Nasal cavity respiratory epithelium epithelial cell of viscerocranial mucosa (primary cell): ENCODE measurements at places on chromosomes 5 and 9. TPM values are rescaled to one million over a fixed set of nuclear protein-coding genes. Genes with fewer than 3 reads are reported as not detected.

AIF1L gene
- total RNA-seq, result 0.36 and 12.3 TPM in 2 replicates

PCDHGB4 gene
- 3.1 and 8.0 TPM in 2 replicates for total RNA-seq

ENTPD2 gene
- 1.8 and 3.1 TPM in 2 replicates for total RNA-seq

CCL21 gene
- total RNA-seq, result not detected in 2 replicates

CCL27 gene
- 0.21 and 0.34 TPM in 2 replicates for total RNA-seq

OR1L4 gene
- total RNA-seq, result not detected in 2 replicates

COL27A1 gene
- 3.1 and 10.5 TPM in 2 replicates for total RNA-seq

TRPM3 gene
- total RNA-seq, result under 0.01 TPM in 1 of 2 replicates, not detected in the other

NMRK1 gene
- total RNA-seq, result 30.4 and 36.6 TPM in 2 replicates

SPATA31D4 gene
- total RNA-seq, result not detected in 2 replicates

CENPK gene
- total RNA-seq, result 1.1 and 4.8 TPM in 2 replicates

GFPT2 gene
- total RNA-seq, result under 0.01 and 0.36 TPM in 2 replicates

ADGRV1 gene
- total RNA-seq, result 1.5 and 3.1 TPM in 2 replicates

TNFSF15 gene
- 0.34 and 2.8 TPM in 2 replicates for total RNA-seq

CARD6 gene
- 8.5 and 10.7 TPM in 2 replicates for total RNA-seq

SPARC gene
- total RNA-seq, result 7.9 and 78.7 TPM in 2 replicates

HK3 gene
- total RNA-seq, result under 0.01 TPM in 1 of 2 replicates, not detected in the other

SEMA6A gene
- total RNA-seq, result 0.34 and 13.0 TPM in 2 replicates

PFN3 gene
- not detected in 2 replicates for total RNA-seq

TRIP13 gene
- total RNA-seq, result 1.00 and 1.0 TPM in 2 replicates

TMEM252 gene
- total RNA-seq, result not detected in 2 replicates

OR1J4 gene
- not detected in 2 replicates for total RNA-seq

GRIA1 gene
- total RNA-seq, result under 0.01 TPM in 1 of 2 replicates, not detected in the other

DEPDC1B gene
- 1.3 and 2.7 TPM in 2 replicates for total RNA-seq

SLC34A1 gene
- 0.14 TPM in 1 of 2 replicates, not detected in the other for total RNA-seq

GLRA1 gene
- not detected in 2 replicates for total RNA-seq

LECT2 gene
- not detected in 2 replicates for total RNA-seq

SPINK1 gene
- 0.78 and 1.0 TPM in 2 replicates for total RNA-seq

ATOX1 gene
- 34.3 and 39.3 TPM in 2 replicates for total RNA-seq

MSX2 gene
- 0.21 and 1.7 TPM in 2 replicates for total RNA-seq

PCDHA9 gene
- total RNA-seq, result under 0.01 and 0.43 TPM in 2 replicates

C9orf153 gene
- 0.34 and 0.64 TPM in 2 replicates for total RNA-seq

HMGCR gene
- 135 and 143 TPM in 2 replicates for total RNA-seq

PKD2L2 gene
- not detected in 2 replicates for total RNA-seq

SLC34A3 gene
- under 0.01 TPM in 1 of 2 replicates, not detected in the other for total RNA-seq

ANKDD1B gene
- total RNA-seq, result 0.68 and 4.0 TPM in 2 replicates

FOXD4L3 gene
- under 0.01 and 0.21 TPM in 2 replicates for total RNA-seq

REEP2 gene
- 0.34 and 2.8 TPM in 2 replicates for total RNA-seq

HTR1A gene
- total RNA-seq, result not detected in 2 replicates

RASGEF1C gene
- total RNA-seq, result not detected in 2 replicates

CFAP157 gene
- total RNA-seq, result 0.07 TPM in 1 of 2 replicates, not detected in the other

PIP5KL1 gene
- total RNA-seq, result 4.1 and 4.3 TPM in 2 replicates

IGFBPL1 gene
- total RNA-seq, result 0.07 TPM in 1 of 2 replicates, not detected in the other

CNTNAP3 gene
- total RNA-seq, result 7.2 and 10.3 TPM in 2 replicates

FOXD4L4 gene
- 0.34 and 0.43 TPM in 2 replicates for total RNA-seq

OCLN gene
- 67.5 and 148 TPM in 2 replicates for total RNA-seq

PCDH12 gene
- 0.34 and 0.57 TPM in 2 replicates for total RNA-seq

ORM2 gene
- total RNA-seq, result not detected in 2 replicates

EIF4E1B gene
- total RNA-seq, result not detected in 2 replicates

RELL2 gene
- 12.7 and 16.1 TPM in 2 replicates for total RNA-seq

NKD2 gene
- total RNA-seq, result 0.34 and 1.3 TPM in 2 replicates
